ENCODE measurements at places on chromosomes 3 and 15. TPM values are rescaled to one million over a fixed set of nuclear protein-coding genes. Genes with fewer than 3 reads are reported as not detected.

Gene A4GNT
- polyA plus RNA-seq = not detected

Gene SHC4
- 0.08 TPM for polyA plus RNA-seq

Gene P3H2
- polyA plus RNA-seq = 9.8 TPM

Gene SYNPR
- polyA plus RNA-seq = not detected

Gene FBXL22
- 4.5 TPM for polyA plus RNA-seq

Gene RLBP1
- not detected for polyA plus RNA-seq

Gene NANOGP8
- 0.16 TPM for polyA plus RNA-seq

Gene GOLGA8R
- polyA plus RNA-seq = 0.79 TPM

Gene KBTBD13
- polyA plus RNA-seq = not detected

Gene SUCLG2
- polyA plus RNA-seq = 21.1 TPM

Gene C15orf40
- 17.0 TPM for polyA plus RNA-seq

Gene RPP25
- polyA plus RNA-seq = 2.8 TPM

Gene OR5K2
- not detected for polyA plus RNA-seq

Gene LRRC34
- polyA plus RNA-seq = 0.20 TPM

Gene CPNE9
- polyA plus RNA-seq = not detected

Gene PIERCE2
- polyA plus RNA-seq = 2.1 TPM

Gene SOX14
- polyA plus RNA-seq = 0.10 TPM

Gene SLC2A2
- not detected for polyA plus RNA-seq

Gene RASGRP1
- 4.0 TPM for polyA plus RNA-seq

Gene IL17RD
- polyA plus RNA-seq = 0.31 TPM

Gene GOLGA6L7
- not detected for polyA plus RNA-seq

Gene IL17RB
- polyA plus RNA-seq = 0.81 TPM

Gene SEMA3B
- 7.8 TPM for polyA plus RNA-seq

Gene CFAP20DC
- polyA plus RNA-seq = 14.1 TPM

Gene TAGLN3
- 0.02 TPM for polyA plus RNA-seq

Gene TP63
- 37.8 TPM for polyA plus RNA-seq

Gene SNUPN
- 11.1 TPM for polyA plus RNA-seq

Gene GMNC
- not detected for polyA plus RNA-seq

Gene BCL2A1
- 0.89 TPM for polyA plus RNA-seq

Gene SMCO1
- polyA plus RNA-seq = not detected

Gene ALS2CL
- 95.0 TPM for polyA plus RNA-seq

Gene DUOXA2
- polyA plus RNA-seq = 8.4 TPM

Gene IREB2
- polyA plus RNA-seq = 9.2 TPM

Gene ACTRT3
- polyA plus RNA-seq = 1.1 TPM

Gene NR2F2
- polyA plus RNA-seq = 5.0 TPM

Gene LRIG1
- 6.2 TPM for polyA plus RNA-seq

Gene BFSP2
- not detected for polyA plus RNA-seq

Gene DHX36
- polyA plus RNA-seq = 17.0 TPM

Gene TRIM71
- polyA plus RNA-seq = not detected

All from esophagus (tissue), 2 donors.